NCI-H1694 treated with DMSO at 0.1 percent for 48 hours (cell line): ENCODE measurements at places on chromosomes 1 and 21.

DNA sequence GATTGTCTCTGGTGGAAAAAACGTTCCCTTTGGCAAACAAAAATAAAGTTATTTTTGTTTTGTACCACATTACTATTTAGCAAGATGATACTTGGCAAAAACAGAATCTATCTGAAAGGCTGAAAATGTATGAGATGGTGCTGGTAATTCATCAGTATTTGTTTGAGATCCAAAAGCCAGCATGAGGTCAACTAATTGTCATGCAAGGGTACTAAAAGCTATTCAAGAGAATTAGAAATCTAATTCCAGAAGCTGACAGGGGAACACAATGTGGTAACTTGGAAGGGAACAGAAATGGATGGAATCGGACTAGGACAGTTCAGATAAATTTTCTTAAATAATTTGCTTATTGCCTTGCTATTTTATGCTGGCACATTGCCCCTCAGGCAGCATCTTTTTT is 263.8 kb downstream of the KCNT2 start:
- no peak for DNase-seq

- no peak for DNase-seq
Observed at GRCh38 chr1:206713070-206713469, 28.4 kb downstream of the MAPKAPK2 start.

DNA sequence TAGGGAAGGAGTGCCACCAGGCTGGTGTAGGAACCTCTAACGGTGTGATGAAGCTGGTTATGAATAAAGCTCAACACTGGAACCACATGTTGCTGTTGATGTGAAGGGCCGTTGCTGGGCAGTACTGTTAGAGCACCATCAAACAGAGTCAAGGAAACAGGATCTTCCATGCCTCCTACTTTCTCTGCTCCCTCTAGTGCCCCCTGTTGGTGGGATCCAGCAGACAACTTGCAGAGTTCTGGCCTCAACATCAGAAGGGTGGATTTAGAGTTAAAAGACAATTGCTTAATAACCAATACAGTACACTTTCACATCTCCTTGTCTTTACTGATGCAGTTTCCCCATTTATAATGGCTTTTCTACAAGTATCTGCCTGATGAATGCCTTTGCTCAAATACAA is 336.4 kb downstream of the NTNG1 start:
- DNase-seq, result no peak

- DNase-seq, result no peak
Observed at GRCh38 chr1:222459652-222460051, 88.3 kb downstream of the HHIPL2 start.

- peak; percentile 72 for DNase-seq
Observed at GRCh38 chr1:235917267-235917811, 50.6 kb upstream of the LYST start.

DNA sequence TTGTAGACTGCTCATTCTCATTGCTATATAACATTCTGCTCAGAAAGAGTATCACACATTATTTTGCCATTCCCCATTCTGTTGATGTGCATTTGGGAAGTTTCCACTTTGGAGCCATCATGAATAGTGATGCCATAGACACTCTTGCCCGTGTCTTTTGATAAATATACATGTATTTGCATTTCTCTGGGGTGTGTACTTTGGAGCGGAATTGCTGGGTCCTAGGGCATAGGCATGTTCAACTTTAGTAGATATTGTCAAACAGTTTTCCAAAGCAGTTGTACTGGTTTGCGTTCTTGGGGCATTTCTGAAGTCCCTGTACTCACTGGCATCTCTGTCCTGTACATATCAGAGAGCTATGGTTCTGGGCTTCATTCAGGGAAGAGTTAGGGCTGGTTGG is 52.1 kb downstream of the PIK3CD start:
- DNase-seq, result no peak

DNA sequence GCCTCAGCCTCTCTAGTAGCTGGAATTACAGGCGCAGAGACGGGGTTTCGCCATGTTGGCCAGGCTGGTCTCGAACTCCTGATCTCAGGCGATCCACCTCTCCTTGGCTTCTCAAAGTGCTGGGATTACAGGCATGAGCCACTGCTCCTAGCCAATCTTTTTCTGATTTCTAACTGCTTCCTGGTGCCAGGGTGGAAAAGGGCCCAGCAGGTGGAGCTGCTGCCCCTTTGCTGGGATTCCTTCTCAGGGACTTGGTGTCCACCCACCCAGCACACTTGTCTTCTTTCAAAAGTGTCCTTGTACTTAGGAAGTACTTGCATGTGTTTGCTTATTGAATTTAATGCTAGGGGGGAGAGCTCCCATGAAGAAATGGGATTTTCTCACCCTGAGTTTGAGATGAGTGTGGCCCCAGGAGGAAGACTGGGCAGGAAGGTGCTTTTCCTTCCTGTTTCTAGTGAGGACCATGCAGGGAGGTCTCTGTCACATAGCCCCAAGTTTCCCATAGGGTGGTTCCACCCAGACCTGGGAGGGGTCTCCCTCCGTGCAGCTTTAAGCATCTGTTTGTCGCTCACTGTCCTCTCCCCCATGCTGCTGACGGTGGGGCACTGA is 14.2 kb downstream of the UTP11 start:
- DNase-seq, result peak; percentile 36

DNA sequence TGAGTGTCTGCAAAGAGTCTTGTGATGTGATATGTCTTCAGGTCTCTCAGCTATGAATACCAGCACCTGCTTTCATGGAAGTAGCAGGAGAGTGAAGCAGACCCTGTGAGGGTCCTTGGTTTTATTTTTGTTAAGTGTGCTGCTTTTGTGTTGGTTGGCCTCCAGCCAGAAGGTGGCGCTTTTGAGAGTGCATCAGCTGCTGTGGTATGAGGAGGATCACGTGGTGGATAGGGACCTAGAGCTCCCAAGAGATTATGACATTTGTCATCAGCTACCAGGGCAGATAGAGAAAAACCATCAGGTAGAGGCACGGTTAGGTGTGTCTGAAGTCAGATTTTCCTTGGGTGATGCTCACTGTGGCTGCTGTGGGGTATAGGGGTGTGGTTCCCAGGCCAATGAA is 1232.1 kb downstream of the MRPL39 start:
- no peak for DNase-seq

- DNase-seq, result no peak
Observed at GRCh38 chr1:65404941-65405340, 15.5 kb upstream of the LEPR start.

GRCh38 chr21:38257667-38258066 is 876 bp downstream of the KCNJ15 start:
- no peak for DNase-seq

- no peak for DNase-seq
Observed at GRCh38 chr1:100045206-100045605, 75.4 kb downstream of the SLC35A3 start.

GRCh38 chr21:27244352-27244751 is 277.5 kb upstream of the ADAMTS5 start:
- DNase-seq, result no peak

GRCh38 chr1:28269529-28269928 is 10.2 kb downstream of the SESN2 start:
- DNase-seq, result no peak
